Frontal cortex (tissue), 4 donors: ENCODE measurements at places on chromosomes 1 and 21.

DNA sequence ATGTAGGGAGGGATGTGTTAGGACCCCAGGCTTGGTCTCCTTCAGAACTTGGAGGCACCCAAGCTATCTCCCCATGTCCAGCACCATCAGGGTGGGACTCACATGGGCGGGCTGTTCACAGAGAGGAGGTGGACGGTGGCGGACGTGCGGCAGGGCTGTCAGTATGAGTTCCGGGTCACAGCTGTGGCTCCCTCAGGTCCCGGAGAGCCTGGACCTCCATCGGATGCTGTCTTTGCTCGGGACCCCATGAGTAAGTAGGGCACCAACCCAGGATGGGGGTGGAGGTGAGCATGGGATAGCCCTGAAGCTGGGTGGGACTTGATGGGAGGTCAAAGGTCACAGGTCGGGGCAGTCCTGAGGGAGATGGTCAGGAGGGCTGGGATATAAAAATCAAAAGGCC, 27.8 kb downstream of the IGFN1 start:
- no peak for DNase-seq

- DNase-seq = no peak
Observed at GRCh38 chr1:115781343-115781742, 12.8 kb upstream of the CASQ2 start.

GRCh38 chr1:222099746-222100145, 357.9 kb upstream of the DUSP10 start:
- DNase-seq = no peak

- DNase-seq = no peak
Observed at GRCh38 chr1:23622284-23622683, 63.0 kb upstream of the ID3 start.

DNA sequence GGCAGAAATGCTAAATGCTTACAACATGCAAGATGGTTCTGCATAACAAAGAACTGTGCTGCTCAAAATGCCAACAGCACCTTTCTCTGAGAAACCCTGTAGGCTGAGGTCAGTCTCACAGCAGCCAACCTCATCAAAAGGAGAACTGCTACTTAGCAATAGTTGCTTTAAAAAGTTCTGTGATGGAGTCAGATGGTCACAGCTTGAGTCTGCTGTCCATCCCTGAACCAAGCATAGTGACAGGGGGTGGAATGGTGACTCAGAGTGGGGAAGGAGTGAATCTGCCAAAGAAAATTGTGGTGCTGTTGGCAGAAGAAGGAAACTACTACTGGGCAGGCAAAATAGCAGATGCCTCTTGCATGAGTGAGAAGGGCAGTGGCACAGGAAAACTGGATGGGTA, 106.0 kb upstream of the FAM78B start:
- no peak for DNase-seq

GRCh38 chr1:43970502-43970901, 692 bp downstream of the DPH2 start:
- no peak for DNase-seq

DNA sequence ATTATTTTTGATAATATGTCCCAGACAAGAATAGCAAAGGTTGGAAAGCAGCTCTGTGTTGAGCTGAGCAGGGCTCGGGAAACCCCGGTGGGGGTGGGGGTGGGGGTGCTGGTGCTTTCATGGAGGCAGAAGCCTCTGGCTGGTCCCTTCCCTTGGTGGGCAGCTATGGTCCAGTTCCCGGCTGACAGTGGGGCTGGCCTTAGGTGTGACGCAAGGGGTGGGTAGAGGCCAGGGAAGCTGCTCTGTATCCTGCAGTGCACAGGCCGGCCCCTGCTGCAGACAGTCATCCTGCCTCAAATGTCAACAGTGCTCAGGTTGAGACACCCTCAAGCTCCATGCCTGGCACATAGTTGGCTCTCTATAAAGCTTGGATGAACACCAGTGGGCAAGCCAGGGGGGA, 8.9 kb downstream of the ACTL8 start:
- DNase-seq = no peak

DNA sequence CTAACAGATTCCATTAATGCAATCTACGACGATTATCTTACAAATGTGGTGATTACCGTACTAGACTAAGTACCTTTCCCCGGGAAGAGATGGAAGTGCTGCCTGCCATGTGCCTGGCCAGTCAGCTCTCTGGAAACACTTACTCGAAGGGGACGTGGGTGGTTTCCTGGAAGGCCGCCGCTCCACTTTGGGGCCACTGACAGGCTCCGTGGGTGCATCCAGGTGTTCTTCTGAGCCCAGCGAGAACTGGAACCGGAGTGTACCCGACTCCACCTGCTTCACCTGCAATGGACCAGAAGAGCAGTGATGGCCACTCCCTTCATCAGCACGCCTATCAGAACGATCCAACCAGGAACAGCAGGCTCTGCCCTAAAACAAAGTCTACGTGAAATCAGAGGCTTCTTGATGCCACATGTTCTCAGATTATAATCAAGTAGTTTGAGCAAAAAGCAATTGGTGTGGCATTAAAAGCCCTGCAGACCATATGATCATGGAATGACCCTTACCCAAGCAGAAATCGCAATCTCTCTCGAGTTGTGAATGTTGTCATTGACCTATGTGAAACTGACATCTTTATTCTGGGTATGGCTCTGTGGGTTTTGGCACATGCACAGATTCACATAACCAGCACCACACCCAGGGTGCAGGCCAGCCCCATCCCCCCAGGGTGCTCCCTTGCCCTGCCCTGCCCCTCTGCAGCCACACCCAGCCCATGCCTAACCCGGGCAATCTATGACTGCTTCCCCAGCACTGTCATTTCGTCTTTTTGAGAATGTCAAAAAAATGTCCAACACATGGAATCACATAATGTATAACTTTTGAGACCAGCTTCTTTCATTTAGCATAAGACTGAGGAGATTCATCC, 64.5 kb downstream of the NPHP4 start:
- DNase-seq = no peak

DNA sequence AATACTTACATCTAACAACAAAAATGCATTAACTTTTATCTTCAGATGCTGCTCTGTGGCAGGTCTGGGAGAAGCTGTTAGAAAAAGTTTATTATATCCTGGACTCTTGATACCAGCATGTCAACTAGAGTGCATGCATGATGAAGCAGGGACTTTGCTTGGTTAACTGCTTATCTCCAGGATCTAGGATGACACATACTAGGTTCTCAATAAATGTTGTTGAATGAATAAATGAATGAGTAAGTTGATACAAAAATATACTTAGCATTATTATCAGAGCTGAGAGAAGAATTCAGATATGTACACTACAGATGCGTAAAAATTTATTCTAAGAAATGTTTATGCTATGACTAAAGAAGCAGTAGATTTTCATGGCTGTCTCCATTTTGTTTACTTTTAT, 304.3 kb downstream of the LTN1 start:
- no peak for DNase-seq

DNA sequence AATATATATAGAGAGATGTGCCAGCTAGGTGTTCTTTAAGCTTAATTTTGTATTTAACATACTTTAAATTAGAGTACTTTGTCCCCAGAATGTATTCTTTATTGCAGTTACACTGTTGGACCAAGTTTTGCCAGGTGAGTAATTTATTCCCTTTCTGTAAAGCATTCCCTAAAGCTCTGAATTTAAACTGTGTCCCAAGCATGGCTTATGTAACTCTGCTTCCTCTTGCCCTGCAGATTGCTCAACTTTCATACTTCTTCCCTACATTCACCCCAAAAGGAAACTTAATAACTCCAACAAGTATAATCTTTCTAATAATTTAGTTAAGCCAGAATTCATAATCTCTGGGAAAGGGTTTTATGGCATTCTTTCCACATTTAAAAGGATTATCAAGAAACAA, 5.6 kb downstream of the LYPLAL1 start:
- no peak for DNase-seq

DNA sequence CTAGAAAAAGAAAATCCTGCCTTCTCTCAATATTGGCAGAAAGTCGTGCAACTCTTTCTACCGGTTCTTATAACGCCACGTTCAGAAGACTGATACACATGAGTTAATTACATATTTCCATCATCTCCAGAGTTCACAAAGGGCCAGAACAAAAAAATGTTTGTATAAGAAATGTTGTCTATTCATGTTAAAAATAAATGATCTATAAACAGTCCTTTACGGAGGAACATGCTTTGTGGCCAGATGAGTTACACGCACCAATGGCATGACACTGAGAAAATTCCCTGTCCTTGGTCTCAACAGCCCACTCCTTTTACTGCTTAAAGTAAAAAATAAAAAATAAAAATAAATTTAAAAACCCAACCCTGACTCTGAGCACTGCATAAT, 29.5 kb downstream of the C2CD2 start:
- no peak for DNase-seq

GRCh38 chr21:25834381-25834780, 99.6 kb downstream of the GABPA start:
- DNase-seq = no peak

DNA sequence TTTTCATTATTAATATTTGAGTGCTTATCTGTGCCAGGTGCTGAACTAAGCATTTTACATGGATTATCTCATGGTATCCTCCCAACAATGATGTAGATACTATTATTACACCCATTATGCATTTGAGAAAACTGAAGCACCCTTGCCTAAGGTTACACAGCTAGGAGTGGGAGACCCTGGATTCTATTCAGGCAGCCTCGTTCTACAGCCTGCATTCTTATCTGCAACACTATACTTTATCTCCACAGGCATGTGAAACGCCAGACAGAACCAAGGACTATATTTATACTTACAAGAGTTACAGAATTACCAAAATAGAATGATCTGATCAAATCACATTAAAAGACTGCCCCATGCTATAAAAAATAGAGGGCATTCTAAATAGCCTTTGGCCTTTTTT, 22.4 kb downstream of the LPAR3 start:
- DNase-seq = no peak

DNA sequence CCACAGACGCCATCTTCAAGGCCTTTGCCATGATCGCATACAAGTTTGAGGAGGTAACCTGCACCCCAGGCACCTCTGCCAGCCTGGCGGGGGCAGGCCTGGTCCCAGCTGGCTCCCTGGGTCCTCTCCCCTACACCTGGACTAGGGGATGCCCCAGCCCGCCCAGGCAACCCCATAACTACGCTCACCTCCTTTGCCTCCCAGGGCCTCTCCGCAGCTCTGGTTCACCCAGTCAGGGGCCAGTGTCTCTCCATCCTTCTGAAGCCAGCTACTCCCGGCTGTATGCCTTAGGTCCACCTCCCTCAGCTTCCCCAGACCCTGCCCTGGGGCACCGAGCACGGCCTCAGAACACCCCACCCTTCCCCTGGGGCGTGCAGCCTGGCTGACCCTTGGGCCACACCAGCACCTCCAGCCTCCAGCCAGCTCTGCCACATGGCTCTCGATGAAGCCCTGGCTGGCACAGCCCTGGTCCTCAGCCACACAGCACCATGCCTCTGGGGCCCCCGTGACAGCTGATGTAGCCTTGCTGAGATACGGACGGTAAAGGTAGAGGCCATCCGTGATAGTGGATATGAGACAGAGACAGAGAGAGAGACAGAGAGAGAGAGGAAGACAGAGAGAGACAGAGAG, 80.4 kb upstream of the COL6A1 start:
- DNase-seq = no peak

- no peak for DNase-seq
Observed at GRCh38 chr1:19121192-19121591, 88.9 kb downstream of the UBR4 start.

DNA sequence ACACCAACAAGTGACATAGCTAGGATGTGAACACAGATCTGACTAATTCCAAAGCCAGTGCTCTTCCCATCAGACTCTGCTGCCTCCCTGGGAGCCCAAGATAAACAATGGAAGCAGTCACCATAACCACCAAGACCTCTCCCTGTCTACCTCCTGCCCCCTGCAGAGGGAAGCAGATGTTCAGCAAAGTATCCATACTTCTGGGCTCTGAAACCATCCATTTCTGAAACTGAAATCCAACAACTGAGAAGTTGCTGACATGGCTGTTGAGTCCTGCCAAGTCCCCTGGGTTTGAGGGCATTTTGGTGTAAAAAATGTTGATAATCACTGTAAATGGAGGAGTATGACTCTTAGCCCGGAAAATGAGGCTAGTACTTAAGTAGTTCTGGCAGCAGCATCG, 102.1 kb downstream of the TYW3 start:
- no peak for DNase-seq

- no peak for DNase-seq
Observed at GRCh38 chr1:230865062-230865817, 3.1 kb downstream of the C1orf198 start.

DNA sequence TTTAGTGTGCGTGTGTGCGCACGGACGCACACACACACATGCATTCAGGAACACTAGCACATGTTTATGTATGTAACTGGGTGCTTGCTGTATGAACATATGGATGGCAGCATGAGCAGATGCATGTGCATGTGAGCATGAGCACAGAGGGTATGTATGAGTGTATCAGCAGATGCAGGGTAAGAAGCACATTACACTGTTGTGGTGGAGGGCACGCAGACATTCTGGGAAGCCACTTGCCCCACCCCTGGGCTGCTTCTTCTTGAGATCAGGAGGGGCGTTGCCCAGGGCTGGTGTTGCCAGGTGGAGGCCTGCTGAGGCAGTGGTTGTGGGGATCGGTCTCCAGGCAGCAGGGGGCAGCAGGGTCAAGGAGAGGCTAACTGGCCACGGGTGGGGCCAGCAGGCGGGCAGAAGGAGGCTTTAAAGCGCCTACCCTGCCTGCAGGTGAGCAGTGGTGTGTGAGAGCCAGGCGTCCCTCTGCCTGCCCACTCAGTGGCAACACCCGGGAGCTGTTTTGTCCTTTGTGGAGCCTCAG, 3.9 kb upstream of the P3R3URF start:
- DNase-seq = no peak

- DNase-seq = no peak
Observed at GRCh38 chr1:1780598-1781525, 2.6 kb upstream of the NADK start.

DNA sequence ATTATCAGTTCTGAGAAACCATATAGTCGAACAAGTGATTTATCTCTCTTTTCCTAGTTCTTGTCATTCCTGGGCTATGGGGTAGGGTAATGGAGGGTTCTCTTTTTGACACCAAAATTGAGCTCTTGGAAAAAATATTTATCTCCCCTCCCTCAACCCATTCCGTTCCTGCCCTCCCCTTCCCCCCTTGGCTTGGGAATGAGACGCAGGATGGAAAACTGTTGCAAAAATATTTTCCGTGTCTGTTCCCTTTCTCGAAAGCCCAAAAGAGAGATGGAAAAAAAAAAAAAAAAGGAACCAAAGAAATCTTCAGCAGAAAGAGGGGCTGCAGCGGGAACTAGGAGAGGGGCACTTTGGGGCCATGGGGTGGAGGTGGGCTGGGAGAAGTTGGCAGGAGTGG, 766 bp downstream of the ATP2B4 start:
- DNase-seq = no peak
